Choroid plexus epithelial cell (primary cell): ENCODE measurements at places on chromosomes 16 and 17.

- no peak for DNase-seq
These were observed 8.3 kb upstream of the CHD3 start for GRCh38 chr17:7880076-7880868.

- peak; percentile 18 for DNase-seq
These were observed 98.5 kb downstream of the TNFRSF13B start for GRCh38 chr17:16873174-16874035.

DNA sequence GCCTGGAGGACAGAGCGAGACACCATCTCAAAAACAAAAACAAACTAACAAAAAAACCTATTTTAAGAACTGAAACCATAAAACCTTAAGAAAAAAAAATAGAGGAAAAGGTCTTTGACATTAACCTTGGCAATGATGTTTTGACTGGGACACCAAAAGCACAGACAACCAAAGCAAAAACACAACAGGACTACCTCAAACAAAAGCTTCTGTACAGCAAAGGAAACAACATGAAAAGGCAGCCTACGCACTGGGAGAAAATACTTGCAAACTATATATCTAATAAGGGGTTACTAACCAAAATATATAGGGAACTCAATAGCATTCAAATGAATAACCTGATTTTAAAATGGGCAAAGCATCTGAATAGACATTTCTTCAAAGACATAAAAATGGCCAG is 32.3 kb downstream of the CDR2 start:
- DNase-seq = no peak

- DNase-seq = no peak
These were observed 5.4 kb downstream of the ZNF778 start for GRCh38 chr16:89222931-89223330.

- no peak for DNase-seq
These were observed 18.9 kb downstream of the RARA start for GRCh38 chr17:40327735-40328385.

GRCh38 chr16:9647981-9648701 is 534.1 kb downstream of the GRIN2A start:
- DNase-seq = peak; percentile 4

- no peak for DNase-seq
These were observed 9.6 kb downstream of the LLGL2 start for GRCh38 chr17:75535119-75535537.

- no peak for DNase-seq
These were observed 32.2 kb downstream of the RNF157 start for GRCh38 chr17:76208120-76208519.

- no peak for DNase-seq
These were observed 90.9 kb downstream of the RBFOX1 start for GRCh38 chr16:7423434-7424044.

DNA sequence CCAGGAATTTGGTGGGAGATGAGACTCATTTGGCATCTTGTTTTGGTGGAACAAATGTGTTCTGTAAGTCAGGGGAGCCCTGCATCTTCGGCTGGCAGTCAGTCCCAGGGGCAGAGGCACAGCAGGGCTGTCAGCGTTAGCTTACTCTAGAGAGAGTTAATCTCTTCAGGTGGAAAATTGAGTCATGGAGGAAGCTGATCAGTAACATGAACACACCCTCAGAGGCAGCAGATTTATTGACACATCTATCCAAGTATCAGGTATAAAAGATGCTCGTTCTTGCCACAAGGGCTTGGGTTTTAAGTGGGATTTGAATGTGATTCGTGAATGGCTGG is 55.2 kb downstream of the EPN2 start:
- no peak for DNase-seq

- peak; percentile 69 for DNase-seq
These were observed 1.6 kb downstream of the FAM83G start for GRCh38 chr17:19002805-19003542.

DNA sequence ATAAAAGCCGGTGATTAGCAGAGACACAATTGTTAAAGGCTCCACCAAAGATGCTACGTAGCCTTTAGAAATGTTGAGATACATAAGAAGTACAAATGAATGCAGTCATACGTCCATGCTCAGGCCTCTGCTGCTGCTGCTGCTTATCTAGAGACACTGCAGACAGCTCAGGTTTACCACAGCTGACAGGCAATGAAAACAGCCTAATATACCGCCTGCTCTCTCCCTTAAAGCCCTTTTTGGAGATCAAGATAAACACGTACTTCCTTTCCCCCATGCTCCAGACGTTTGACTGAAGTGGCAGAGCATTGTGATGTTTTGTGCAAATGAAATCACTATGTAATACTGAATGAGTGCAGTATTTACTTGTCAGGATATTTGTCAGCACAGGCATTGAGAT is 185.3 kb downstream of the AATF start:
- DNase-seq = peak; percentile 30

- no peak for DNase-seq
These were observed 140.5 kb downstream of the STX8 start for GRCh38 chr17:9435165-9435564.

- DNase-seq = peak; percentile 14
These were observed 38.4 kb downstream of the HNF1B start for GRCh38 chr17:37706446-37706845.

- DNase-seq = peak; percentile 40
These were observed 9.7 kb downstream of the CNP start for GRCh38 chr17:41976142-41976768.

GRCh38 chr17:16129441-16130205 is 85.7 kb downstream of the NCOR1 start:
- no peak for DNase-seq

GRCh38 chr16:69796285-69797118 is 34.4 kb downstream of the WWP2 start:
- peak; percentile 88 for DNase-seq

DNA sequence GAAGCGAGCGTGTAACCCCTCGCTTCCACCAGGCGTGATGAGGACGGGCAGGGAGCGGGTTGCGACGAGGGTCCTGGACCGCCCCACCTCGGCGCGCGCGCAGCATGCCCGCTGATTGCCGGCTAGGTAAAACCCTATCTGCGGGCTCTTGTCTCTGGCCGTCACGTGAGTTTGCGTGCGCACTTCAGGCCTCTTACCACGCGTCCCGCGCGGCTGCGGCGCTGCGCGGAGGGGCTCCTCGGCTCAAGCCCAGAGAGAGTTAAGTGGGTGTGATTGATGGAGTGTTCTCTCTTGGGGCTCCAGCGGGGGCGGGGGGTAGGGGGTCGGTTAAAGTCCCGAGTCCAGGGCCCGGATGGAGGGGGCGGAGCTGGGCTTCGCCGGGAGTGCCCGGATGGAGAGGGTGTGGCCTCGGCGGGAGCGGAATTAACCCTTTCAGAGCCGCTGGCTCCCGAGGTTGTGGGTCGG is 7.9 kb downstream of the KDM6B start:
- peak; percentile 90 for DNase-seq

DNA sequence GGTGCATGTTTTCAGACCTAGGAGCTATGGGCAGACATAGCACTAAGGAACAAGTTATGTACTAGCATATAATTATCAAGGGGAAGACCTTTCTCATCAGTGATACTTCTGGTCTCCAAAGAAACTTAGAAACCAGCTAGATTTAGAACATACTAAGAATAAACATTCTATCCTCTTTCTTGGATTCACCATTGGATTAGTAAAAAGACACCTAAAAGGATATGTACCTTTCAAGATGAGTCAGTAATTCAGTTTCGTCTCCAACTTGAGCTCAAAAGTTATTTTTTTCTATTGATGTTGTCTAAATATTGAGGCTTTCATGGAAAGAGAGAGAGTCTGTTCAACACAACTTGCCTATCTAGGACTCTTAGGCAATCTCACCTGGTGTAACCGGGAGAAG is 13.2 kb downstream of the ZNF821 start:
- DNase-seq = no peak
